Activated CD4-positive, alpha-beta T cell treated with anti-CD3 and anti-CD28 coated beads, Interleukin-2, amount 50 U/mL, for 48 hours (primary cell): ENCODE measurements at places on chromosomes 7 and 10.

DNA sequence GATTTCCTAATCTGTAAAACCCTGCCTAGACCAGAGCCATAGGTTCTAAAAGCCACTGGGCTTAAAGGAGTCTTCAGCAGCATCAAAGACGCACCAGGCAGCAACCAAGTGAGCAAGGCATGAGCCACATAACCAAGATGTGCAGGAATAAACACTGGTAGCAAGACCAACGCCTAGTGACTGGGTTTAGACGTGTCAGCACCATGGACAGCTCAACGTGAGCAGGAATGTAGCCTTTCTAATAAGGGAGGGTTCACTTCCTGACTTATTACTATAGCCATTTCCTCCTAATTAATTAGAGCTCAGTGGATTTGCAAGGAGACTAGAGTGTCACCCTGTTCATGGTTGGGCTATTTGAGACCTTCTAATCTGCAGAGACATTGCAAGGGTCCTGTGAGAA lies 223.7 kb downstream of the LHFPL3 start:
- DNase-seq = peak; percentile 7

GRCh38 chr7:86768394-86768793 lies 124.7 kb downstream of the GRM3 start:
- DNase-seq = no peak

- no peak for DNase-seq
Measured at GRCh38 chr10:77281719-77282118, 355.9 kb downstream of the KCNMA1 start.

- DNase-seq = no peak
Measured at GRCh38 chr7:124387056-124387455, 354.2 kb upstream of the TMEM229A start.

DNA sequence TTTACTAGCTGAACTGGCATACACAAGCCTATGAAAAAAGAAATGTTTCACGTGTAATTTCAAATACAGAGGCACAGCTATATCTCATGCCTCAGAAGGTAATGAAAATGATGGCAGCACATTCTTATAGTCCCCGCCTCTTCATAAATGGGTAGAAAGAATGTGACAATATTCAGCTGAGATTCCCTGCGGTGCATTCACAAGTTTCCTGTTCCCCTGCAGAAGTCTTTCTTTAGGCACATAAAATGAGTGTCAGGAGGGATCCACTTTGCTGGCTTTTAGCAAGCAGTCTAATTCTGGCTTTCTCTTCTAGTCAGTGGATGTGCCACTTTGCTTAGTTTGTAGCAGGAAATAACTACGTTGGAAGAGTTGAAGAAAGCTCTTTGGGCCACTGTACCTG lies 56.1 kb downstream of the DGKB start:
- DNase-seq = no peak

DNA sequence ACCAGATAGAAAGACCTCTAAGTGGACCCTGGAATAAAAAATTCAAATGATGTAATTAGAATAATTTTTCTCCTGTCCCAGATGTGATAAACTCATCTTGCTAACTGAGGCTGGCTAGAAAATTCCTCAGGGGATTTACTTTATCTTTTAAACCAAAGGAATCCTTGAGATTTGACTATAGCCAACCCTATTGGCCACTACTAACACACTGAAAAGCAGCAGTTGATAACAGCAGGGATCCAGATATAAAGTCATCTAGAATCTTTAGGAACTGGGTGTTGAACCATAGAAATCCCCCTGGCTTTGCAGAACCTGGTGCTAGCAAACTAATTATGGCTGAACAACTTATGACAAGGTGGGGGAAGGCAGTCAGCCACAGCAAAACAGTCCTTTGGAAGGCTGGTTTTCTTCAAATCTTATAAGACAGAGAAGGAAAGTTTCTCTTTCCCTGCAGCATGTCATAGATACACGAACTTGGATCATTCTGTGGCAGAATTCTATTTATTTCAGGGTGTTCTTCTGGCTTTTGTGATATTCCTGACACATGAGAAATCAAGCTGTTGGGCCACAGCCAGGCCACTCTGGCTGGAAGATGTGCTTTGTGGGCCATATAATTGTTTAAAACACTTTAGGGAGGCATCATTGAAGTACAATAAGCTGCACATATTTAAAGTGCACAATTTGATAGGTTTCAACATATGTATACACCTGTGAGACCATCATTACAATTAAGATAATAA lies 643.6 kb downstream of the SORCS3 start:
- no peak for DNase-seq

DNA sequence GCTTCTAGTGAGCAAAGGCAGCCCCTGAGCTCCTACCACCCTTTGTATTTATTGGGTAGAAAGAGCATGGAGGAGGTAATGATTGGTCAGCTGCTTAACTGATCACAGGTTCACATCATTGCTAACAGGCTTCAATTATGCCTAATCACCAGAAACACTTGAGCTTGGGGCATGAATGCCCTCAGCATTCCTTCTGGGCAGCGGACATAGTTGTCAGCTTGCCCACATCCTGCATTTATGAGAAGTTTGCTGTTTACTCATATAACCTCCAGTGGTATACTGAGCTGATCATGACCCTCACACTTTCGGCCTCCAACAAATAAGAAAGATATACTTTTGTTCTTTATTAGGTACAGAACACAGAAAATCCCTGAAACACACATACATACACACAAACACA lies 140.3 kb upstream of the ODAD2 start:
- DNase-seq = no peak
